ENCODE measurements at places on chromosomes 1 and 21.
A peak's percentile ranks its signal among the peaks of the same experiment; 100 is the strongest.

DNA sequence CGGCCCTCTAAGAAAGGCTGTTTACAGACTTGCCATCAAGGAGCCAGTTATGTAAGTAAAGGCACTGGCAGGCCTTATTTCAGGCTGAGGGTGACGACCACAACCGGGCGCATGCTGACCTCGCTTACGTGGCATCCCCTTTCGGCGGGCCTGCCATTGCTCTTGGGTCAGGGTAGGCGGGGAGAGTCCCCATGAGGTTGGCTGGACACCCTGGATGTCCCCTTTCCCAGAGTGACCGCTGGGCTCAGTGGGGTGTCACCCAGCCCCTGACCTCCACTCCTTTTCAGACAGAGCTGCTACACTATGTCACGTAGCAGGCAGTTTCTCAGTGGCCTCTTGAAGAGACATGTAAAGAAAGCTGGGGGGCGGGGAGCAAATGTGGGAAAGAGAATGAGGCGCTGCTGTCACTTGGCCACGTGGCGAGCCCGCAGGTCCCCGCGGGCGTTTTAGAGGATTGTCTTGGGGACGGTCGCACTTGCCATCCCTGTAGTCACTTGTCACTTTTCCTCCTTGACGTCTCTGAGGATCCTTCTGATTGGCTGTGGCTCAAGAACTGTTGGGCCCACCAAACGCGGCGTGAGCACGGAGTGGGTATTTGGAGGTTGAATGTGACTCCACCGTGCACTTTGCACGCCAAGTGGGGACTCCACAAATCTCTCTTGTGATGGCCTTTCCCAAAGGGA lies 42.2 kb downstream of the SLC37A1 start:
- H3K27ac ChIP-seq, result no peak overlapping the region
- no peaks in the 10 kb centered on the region for H3K36me3 ChIP-seq
- no peak for DNase-seq
- H3K27me3 ChIP-seq, result no peaks in the 10 kb centered on the region

DNA sequence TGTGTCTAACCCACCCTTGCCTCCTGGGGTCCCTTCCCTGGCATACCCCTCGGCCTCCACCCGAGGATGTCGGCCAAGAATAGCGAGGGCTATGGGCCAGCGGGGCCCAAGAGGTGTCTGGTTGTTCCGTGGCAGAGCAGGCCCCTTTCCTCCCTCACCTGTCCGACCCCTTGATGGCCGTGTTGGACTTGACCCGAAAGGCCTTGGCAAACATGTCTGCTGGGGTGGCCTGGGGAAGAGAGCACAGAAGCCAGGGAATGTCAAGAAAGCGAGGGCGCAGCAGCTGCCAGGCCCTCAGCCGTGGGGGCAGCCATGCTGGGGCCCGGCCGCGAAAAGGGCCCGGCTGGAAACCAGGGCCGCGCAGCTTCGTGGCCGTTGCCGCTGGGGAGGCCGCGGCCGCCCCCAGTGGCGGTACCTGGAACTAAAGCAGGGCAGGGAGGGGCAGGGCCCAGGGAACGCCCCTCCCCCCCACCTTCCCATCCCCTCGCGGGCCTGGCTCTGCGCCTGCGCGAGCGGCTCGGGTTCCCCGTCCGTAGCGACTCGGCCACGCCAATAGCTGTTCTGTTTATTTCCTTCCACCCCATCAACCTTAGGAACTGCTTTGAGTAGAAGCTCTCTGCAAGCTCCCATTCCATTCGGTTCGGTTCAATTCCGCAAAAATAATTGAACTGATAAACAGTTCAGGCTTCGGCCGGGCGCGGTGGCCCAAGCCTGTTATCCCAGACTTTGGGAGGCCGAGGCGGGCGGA lies at the start of gene EIF2D:
TSS of gene EIF2D (minus strand) at position 337 of the 748 bp plus-strand sequence. CDS start at position 214, 123 bp downstream.
- no peaks in the 10 kb centered on the region for H3K36me3 ChIP-seq
- DNase-seq, result peak; percentile 97
- H3K27me3 ChIP-seq, result no peaks in the 10 kb centered on the region
- H3K27ac ChIP-seq, result peak within 1 kb of the TSS; percentile 76
- no peaks in the 10 kb centered on the region for H3K4me1 ChIP-seq

- no peaks in the 10 kb centered on the region for H3K4me1 ChIP-seq
- no peak overlapping the region for H3K27ac ChIP-seq
- H3K4me3 ChIP-seq, result no peak overlapping the region
- no peaks in the 10 kb centered on the region for H3K27me3 ChIP-seq
Observed at GRCh38 chr1:217953922-217954321, 322.8 kb downstream of the SPATA17 start.

DNA sequence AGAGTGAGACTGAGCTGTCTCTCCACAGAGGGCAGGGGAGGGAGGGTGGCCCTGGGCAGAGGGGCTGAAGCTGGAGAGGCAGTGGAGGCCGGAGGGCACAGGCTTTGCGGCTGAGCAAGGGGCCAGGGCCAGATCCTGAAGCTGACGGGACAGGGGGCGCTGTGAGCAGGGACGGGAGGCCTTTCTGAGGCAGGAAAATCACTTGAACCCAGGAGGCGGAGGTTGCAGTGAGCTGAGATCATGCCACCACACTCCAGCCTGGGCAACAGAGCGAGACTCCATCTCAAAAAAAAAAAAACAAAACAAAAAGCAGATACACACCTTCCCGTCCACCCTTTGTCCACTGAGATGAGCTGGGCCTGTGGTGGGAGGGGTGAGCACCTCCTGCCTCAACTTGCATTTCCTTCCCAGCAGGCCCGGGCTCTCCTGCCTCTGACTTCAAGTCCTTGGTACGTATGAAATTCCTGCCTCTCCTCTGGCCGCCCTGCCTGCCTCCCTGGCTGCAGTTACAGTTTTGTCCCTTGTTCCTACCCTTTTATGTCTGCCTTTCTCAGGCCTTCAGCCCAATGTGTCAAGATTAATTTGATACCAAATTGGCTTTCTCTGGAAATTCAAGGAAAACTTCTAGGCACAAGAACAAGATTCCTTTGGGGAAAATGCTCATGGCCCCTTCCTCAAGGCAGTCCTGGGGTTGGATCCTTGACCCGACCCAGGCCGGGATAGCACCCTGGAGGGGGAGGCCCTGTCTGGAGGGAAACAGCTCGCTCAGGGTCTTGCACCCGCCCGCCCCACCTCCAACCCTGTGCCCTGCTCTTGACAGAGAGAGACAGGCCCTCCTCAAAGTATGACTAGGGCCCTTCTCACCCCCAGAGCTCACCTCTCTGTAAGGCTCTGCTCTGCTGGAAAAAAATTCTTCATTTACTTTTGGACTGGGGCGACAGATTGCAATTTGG lies 11.2 kb upstream of the ADAMTSL4 start:
- H3K27ac ChIP-seq, result peak overlapping the region; percentile 85
- H3K4me1 ChIP-seq, result peaks cover 55% of the 10 kb centered on the region
- no peaks in the 10 kb centered on the region for H3K36me3 ChIP-seq
- DNase-seq, result peak; percentile 74

DNA sequence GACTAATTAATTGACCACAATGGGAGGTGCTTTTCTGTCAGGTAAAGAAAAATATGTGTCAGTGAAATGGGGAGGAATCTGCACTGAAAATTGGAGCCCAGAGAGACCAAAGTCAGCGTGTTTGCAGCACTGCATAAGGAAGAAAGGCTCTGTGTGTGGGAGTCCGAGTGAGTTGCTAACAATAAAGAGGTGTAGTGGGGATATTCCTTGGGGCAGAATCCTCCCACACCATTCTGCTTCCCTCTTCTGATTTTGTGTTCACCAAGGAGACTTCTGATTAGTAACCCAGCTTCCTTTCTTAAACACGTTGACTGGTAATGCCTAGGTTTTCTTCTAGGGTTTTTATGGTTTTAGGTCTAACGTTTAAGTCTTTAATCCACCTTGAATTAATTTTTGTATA lies 240.5 kb downstream of the RPS6KC1 start:
- peaks cover 12% of the 10 kb centered on the region for H3K4me1 ChIP-seq
- no peak overlapping the region for H3K27ac ChIP-seq
- no peaks in the 10 kb centered on the region for H3K27me3 ChIP-seq
- DNase-seq, result no peak

DNA sequence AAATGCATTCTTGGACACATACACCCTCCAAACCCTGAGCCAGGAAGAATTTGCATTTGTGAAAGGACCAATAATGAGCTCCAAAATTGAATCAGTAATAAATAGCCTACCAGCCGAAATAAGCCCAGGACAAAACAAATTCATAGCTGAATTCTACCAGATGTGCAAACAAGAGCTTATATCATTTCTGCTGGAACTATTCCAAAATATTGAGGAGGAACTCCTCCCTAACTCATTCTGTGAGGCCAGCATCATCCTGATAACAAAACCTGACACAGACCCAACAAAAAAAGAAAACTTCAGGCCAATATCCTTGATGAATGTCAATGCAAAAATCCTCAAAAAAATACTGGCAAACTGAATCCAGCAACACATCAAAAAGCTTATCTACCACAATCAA lies 6.7 kb downstream of the SPRR2E start:
- no peak for DNase-seq
- H3K4me1 ChIP-seq, result no peaks in the 10 kb centered on the region
- no peaks in the 10 kb centered on the region for H3K36me3 ChIP-seq
- H3K4me3 ChIP-seq, result no peak overlapping the region
- peaks cover 3% of the 10 kb centered on the region for H3K27me3 ChIP-seq

DNA sequence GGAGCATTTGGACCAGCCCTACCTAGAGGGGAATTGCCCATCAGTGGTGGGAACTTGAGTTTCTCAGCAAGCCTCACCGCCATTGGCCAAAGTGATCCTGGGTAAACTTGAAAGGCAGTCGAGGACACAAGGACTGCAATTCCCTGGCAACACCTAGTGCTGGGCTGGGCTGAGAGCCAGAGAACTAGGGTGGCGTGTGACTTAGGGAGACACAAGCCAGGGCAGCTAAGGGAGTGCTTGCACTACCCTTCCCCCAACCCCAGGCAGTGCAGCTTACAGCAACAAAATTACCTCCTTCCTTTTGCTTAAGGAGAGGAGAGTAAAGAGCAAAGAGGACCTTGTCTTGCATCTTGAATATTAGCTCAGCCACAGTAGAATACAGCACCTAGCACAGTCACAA lies 176.9 kb upstream of the PRMT6 start:
- H3K27me3 ChIP-seq, result no peaks in the 10 kb centered on the region
- no peak for DNase-seq
- H3K4me1 ChIP-seq, result no peaks in the 10 kb centered on the region
- H3K4me3 ChIP-seq, result no peak overlapping the region
- H3K36me3 ChIP-seq, result no peaks in the 10 kb centered on the region
- no peak overlapping the region for H3K27ac ChIP-seq

GRCh38 chr1:171600862-171601261 lies 21.2 kb upstream of the MYOCOS start:
- no peaks in the 10 kb centered on the region for H3K4me1 ChIP-seq
- no peak for DNase-seq
- H3K36me3 ChIP-seq, result no peaks in the 10 kb centered on the region
- no peaks in the 10 kb centered on the region for H3K27me3 ChIP-seq
